PC-3 (cell line): ENCODE measurements at places on chromosomes 5 and 9. TPM values are rescaled to one million over a fixed set of nuclear protein-coding genes. Genes with fewer than 3 reads are reported as not detected.

MEGF9 gene
- total RNA-seq: 2.6 and 3.1 TPM in 2 replicates

GRCh38 chr9:121598965-121599871 lies 52.2 kb upstream of the DAB2IP start:
- DNase-seq: peak; percentile 85

DNA sequence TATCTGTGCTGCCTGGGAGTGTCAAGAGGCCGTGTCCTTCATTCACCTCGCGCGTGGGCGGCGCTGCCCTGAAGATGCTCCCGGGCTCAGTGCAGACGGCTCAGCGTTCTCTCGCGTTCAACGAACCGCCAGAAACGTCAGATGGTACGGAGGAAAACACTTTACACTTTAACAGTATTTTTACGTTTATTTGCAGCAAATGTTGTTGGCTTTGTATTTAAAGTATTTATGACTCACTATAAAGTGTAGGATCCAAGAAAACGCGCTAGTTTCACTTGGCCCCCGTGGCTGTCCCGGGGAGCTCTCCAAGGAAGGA lies 544 bp upstream of the ERCC6L2 start:
- no peak for DNase-seq

OGN gene
- total RNA-seq: not detected in 2 replicates

DNA sequence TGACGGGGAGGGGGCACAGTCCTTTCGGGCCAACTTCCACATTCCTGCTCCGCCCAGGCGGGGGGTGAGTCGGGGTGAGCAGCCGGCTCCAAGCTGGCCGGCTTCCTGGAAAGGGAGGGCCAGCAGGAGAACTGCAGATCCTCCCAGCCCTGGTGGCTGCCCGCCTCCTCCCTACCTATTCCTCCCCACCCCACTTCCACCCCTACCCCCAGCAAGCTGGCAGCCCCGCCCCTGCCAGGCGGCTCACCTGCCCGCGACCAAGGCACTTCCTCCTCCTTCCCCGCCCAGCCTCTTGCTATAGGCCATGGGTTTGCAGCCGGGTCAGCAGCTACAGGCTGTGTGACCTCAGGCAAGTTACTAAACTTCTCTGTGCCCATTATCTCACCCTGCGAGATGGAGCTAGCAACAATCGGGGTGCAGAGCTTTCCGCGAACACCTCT lies 5.6 kb upstream of the IRF1 start:
- peak; percentile 90 for DNase-seq

GRCh38 chr5:7714697-7715096 lies 136.2 kb downstream of the CFAP90 start:
- DNase-seq: no peak

DNA sequence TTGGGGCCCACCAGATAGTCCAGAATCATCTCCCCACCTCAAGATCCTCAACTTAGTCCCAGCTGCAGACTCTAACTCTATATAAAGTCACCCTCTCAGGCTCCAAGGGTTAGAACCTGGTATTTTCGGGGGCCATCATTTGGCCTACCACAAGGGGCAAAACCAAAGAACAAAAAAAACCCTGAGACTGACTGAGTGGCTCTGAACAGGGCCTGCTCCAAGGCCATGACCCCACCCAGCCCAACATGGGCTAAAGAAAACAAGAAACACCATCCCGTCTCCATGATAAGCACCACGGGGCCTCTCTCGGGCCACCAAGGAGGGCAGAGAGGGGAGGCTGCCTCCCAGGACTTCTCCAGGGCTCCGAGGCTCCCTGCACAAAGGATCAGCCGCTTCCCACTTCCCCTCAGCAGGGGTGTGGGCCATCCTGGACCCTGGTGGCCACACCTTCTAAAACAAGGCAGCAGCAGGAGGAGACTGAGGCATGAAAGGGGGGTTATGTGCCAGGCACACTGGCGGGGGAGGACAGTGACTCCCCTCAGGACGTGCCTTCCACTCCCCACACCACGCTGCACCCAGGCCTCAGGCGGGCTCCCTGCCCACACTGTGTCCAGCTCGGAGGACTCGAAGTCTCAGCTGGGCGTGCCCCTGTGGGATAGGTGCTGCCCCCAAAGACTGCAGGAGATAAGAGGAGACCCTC lies 51.5 kb downstream of the SEMA4D start:
- no peak for DNase-seq

DNA sequence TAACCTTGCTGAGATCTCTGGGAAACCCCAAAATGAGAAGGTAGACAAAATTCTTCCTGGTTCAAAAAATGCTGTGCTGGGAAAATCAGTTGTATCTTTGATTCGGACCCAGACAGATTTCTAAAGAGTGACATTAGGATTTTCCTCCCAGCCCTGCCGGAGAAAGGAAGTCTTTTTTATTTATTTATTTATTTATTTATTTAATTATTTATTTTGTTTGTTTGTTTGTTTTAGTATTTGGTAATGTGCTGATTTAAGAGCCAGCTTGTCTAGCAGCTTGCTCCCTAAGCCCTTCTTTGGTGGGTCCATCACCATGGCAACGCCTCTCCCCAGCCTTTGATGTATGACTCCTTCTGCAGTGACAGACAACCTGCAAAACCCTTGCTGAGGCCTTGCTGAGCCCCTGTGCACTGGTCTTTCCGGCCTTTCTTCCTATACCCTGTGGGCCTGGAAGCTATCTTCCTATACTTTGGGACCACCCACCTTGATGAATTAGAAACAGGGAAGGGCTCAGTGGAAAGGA lies 60.6 kb upstream of the AFAP1L1 start:
- no peak for DNase-seq

GRCh38 chr9:100170556-100170955 lies 71.5 kb downstream of the INVS start:
- peak; percentile 68 for DNase-seq

DNA sequence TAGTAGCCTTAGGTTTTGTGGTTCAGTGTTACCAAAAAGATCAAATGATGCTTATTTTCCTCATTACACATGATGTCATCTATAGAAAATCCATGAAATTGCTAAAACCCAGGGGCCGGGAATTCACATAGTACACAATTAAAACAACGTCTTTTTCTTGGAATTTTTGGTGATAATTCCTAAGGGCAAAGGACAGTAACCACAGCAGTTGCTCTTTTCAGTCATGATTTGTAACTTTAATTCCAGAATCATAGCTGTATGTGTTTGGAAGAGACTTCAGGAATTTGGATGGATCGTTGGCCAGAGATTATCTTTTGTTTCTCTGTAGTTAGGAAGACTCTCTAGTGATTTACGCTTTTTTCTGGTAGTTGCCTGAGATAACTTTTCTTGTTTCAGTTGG lies 748.7 kb downstream of the TLE4 start:
- DNase-seq: no peak

DNA sequence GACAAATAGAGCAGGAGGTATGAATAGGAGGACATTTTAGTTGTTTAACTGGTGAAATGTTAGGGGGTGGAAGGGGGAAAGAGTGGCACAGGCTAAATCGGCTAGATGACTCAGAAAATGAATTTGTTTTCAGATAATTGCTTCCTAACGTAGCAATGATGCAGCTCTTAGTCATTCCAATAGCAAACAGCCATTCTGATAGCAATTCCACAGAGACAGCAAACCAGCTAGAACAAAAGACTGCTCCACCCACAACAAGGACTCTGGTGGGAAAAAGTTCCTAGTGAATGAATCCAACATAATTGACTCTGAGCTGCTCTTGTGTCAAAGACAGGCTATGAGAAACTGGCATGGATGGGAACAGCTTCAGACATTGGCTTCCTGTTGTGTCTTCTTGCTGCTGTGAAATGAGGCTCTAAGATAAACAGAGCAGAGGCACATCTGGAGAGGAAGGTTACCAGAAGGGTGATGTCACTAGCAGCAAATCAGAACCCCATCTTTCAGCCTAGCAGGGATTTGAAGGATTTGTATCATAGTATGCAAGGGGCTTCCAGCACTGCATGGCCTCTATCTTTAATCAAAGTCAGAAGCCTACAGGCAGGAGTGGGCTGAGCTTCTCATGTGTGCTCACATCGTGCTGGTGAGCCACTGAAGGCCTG lies 28.1 kb upstream of the F2RL1 start:
- peak; percentile 93 for DNase-seq

DNA sequence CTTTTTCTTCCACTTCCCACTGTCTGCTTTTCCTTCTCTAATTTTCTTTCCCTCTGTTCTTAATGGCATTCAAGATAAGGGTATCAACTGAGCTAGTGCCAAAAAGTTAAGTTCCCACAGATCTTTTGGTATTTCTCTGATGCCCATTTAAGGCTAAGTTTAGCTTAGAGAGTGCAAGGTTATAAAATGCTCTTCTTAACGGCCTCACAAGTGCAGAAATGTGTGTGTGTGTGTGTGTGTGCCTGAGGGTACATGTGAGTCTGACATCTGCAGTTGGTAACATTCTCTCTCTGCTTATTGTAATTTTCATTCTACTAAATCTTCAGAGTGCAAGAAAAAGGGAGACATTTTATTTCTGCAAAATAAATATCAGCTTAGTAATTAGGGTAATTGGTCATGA lies 24.2 kb downstream of the FBN2 start:
- no peak for DNase-seq

- peak; percentile 78 for DNase-seq
Measured at GRCh38 chr5:74762599-74762998, 4.3 kb downstream of the GFM2 start.

DNA sequence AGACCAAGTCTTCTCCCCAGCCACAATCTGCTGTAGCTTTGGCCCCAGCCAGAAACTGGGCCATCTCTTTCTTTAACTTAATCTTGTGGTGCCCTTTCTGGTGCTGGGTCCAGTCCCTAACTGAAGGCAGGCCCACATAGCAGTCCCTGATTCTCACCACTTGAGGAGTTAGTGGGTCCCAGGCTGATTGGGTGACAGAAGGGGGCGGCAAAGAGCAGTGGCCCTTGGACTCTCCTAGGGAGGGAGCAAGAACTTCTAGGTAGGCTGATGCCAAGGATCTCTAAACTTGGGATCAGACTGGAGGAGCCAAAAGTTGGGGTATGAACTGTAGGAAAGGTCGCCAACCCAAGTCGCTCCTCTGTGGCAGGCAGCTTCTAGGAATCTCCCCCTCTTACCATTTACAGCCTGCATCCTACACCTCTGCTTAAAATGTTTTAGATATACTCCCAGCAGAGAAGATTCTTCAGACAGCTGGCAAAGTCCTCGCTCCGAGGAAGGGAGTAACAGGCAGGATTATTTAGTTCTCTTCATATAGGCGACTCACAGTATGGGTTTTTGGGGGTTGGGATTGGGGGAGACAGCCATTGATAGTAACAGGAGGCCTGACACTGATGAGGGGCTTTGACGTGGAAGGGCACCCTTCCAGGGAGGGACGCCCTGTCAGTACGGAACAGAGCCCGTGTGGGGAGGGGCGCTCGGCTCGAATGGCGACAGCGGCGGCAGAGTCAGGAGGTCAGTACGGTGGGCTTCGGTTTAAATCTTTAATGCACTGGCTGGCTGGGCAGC lies 2.0 kb upstream of the CCL27 start:
- peak; percentile 65 for DNase-seq

GRCh38 chr5:38678076-38678475 lies 121.6 kb upstream of the LIFR start:
- DNase-seq: no peak

DNA sequence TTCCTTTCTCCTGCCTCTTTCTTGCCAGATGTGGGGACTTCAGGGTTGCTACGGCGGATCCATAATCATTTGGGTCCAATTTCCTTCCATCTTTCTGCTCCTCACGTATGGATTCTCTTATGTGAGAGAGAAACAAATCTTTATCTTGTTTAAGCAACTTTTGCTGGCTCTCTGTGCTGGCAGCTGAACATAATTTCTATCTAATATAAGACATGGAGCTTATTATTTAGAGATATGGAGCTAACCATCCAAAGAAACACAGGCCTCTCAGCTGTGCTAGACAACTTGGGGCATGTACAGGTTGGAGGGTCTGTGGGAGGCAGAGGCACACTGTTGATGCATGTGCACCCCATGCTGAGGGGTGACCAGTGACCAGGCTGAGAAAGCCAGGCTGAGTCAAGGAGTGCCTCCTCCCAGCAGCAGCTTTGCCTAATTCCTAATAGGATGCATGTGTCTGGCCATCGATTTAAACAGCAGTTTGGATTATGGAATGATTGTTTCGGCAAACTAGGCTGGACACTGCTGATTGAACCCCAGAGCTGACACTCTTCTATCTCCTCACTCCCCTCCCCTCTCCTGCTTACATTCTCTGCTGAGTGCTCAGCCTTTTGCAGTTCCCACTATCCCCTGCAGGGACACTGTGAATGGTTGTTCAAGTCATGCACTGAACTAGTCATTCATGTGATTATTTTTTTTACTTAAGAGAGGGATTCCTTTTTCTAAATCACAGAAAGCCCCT lies 195.8 kb downstream of the ERCC6L2 start:
- peak; percentile 40 for DNase-seq

SH3GL2 gene
- total RNA-seq: 1.4 and 2.9 TPM in 2 replicates

GRCh38 chr9:132919614-132920268 lies 24.7 kb downstream of the TSC1 start:
- no peak for DNase-seq

CCDC192 gene
- total RNA-seq: not detected in 2 replicates

DNA sequence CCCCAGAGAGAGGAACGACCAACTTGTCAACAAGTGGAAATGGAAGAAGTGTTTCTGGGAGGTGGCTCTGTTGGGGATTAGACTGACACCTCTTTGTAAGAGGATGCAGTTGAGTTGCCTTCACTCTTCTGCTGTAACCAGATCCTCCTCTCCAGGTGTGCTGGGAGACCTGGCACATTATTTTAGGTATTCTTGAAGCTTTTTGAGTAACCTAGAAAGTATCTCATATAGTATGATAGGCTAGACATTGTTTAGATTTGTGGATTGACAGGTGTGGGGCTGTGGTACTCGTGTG lies 21.6 kb downstream of the SNX30 start:
- no peak for DNase-seq

- DNase-seq: peak; percentile 84
Measured at GRCh38 chr9:764105-764524, 77.4 kb upstream of the DMRT1 start.

ANKRD18A gene
- total RNA-seq: 2.2 and 3.4 TPM in 2 replicates

- DNase-seq: no peak
Measured at GRCh38 chr9:19460243-19460642, 51.4 kb downstream of the ACER2 start.

DNA sequence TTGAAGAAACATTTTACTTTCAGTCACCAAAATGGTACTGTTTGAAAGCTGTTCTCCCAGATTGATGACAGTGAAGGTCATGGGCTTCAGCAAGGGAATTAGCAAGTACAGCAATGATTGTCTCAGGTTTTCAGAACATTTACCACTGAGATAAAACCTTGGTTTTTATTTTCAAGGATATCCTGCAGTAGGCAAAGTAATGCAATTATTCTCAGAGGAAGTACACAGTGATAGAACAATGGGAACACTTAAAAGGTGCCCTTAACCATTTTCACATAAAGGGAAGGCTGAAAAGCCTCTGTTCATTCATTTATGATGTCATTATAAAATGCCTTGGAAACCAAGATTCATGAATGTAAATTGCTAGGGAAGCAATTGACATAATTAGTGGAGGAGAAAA lies 471.8 kb upstream of the ACO1 start:
- no peak for DNase-seq

DNA sequence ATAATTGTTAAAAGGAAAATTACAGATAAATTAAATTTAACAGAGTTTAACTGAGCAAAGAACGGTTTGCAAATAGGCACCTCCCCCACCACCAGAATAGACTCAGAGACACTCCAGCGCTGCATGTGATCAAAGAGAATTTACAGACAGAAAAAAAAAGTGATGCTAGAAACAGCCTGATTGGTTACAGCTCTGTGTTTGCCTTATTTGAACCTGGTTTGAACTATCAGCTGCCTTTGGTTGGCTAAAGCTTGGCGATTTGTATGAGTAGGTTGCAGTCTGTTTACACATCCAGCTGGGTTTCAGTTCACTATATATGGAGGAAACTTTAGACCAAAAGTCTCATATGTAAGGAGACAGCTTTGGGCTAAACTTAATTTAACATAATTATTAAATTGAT lies 249.1 kb downstream of the ENC1 start:
- no peak for DNase-seq

ATP6V1G1 gene
- 126 and 162 TPM in 2 replicates for total RNA-seq
